ENCODE measurements at places on chromosomes 6 and 20.

- DNase-seq: no peak
Measured at GRCh38 chr20:20513720-20514119, 145.8 kb downstream of the INSM1 start.

DNA sequence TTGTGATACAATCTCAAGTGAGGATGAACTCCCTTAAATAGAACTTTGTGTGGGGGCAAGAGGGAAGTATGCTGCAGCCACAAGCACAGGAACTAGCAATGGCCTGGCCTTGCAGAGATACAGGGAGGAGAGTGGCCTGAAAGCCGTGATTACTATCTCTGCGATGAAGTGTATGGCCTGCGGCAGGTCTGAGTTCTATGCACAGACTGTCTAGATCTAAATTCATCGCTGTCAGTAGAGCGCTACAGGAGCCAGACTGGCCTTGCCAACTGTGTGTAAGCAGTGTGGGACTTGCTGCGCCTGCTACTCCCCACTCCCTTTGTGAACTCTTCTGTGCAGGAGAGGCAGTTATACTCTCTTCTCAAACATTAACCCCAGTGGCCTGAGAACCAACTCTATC, 997.0 kb downstream of the GRIK2 start:
- no peak for DNase-seq

DNA sequence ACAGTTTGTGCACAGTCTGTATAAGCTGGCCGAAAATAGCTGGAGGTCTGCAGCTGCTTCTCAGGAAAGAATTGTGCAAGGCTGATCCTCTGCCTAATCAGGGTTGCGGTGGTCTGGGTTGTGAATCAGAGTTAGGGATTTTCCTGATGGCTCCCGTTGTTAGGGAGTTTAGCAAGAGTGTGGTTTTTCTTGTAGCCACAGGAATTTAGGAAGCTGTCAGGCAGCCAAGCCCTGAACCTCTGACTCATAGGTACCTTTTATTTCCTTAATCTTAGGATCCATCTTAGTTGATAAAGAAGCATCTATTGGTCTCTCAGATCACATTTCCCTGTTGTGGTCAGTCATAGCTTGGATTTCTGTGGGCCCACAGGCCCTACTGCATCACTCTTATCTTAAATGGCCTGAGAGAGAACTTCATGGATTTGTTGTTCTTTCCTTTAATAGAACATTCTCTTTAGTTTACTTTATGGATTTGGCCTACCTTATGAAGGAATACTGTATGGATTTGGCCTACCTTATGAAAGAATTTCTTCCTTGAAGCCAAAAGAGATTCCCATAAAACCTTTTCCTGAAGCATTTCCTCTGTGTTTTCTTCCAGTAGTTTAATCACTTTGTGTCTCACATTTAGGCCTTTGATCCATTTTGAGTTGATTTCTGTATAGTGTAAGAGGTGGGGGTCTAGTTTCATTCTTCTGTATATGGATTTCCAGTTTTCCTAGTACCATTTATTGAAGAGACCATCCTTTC, 10.3 kb downstream of the KIF25 start:
- DNase-seq: no peak

DNA sequence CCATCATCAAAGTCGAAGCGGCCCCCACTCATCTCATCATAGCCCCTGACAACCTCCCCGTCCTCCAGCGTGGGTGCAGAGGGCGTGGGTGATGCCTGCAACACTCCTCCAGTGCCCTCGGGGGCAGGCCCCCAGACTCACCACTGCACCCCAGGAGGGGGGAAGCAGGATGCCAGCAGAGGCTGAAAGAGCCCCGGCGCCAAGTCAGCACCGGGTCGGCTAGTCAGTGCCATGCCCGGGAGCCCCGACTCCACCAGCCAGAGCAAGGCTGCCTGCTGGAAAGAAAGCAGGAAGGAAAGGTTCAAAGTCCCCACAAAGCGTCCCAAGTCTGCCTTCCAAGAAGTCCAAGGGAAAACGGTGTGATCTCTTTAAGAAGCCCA, 324 bp downstream of the JPH2 start:
- no peak for DNase-seq

GRCh38 chr6:56046576-56046975, 171.2 kb upstream of the BMP5 start:
- DNase-seq: no peak

- no peak for DNase-seq
Measured at GRCh38 chr6:144675231-144675861, 390.2 kb downstream of the UTRN start.

All from activated CD4-positive, CD25-positive, alpha-beta regulatory T cell treated with anti-CD3 and anti-CD28 coated beads, Interleukin-2, amount 50 U/mL, for 72 hours (primary cell).